ENCODE measurements at places on chromosomes 5 and 9.

DNA sequence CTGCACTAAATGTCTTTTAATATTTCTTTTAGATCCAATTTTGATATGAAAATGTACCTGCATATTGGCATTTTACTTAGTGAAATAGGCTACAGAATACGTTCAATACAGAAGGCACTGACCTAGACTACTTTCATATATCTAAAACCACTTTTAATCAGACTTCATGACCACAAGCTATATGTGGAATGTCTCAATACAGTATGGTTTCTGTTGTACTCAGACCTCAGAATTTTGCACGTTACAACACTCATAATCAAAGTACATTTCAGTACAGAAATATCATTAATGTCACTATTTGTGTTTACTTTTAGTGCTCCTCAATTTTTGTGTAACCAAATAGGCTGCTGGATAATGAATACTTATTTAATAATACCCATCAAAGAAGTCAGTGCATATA is 74.8 kb downstream of the MEF2C start:
- no peak for DNase-seq

DNA sequence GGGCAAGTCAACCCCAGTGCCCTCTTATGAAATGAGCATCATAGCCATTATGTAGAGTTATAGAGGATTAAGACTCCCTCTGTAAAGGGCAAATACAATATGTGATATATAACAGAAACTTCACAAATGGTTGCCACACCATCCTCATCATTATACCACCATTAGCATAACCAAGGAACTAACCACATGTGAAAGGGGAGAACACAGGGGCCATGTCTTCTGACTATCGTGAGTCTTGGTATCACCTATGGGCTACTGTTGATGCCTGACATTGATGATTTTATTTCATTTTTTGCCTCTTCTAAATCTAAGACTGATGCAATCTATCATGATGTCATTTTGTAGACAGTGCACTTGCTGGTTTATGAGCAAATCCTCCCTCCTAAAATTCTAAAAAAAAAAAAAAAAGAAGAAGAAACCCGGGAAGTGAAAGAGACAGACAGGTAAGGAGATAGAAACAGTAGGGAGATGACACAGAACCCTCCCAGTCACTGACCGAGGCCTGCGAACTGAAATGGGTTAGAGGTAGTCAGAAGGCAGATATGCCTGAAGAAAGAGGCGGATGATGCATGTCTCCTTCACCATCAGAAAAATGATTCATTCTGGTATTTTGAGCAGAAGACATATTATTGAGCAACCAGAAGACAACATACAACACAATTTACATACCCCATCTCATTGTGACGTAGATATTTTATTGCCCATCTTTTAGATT is 266.0 kb downstream of the DMAC1 start:
- no peak for DNase-seq

GRCh38 chr9:16138561-16139491 is 586.0 kb downstream of the CCDC171 start:
- DNase-seq: no peak

GRCh38 chr5:113090336-113091106 is 113.9 kb downstream of the DCP2 start:
- no peak for DNase-seq

GRCh38 chr5:167908606-167909005 is 382.8 kb upstream of the WWC1 start:
- DNase-seq: no peak

All from HTR-8/SVneo (cell line).